ENCODE measurements at places on chromosomes 1 and 21. TPM values are rescaled to one million over a fixed set of nuclear protein-coding genes. Genes with fewer than 3 reads are reported as not detected.

The C1QA gene
- not detected for total RNA-seq

The RIMKLA gene
- total RNA-seq = 2.9 TPM

The LCE1D gene
- total RNA-seq = not detected

The IARS2 gene
- total RNA-seq = 55.5 TPM

The LAMB3 gene
- total RNA-seq = 4.4 TPM

The ETV3L gene
- not detected for total RNA-seq

The CDCP2 gene
- total RNA-seq = not detected

The CAPN8 gene
- not detected for total RNA-seq

The ASTN1 gene
- not detected for total RNA-seq

- no peak for DNase-seq
Measured at GRCh38 chr1:111063595-111063994, 76.3 kb downstream of the DRAM2 start.

- DNase-seq = no peak
Measured at GRCh38 chr1:3729594-3730542, 22.4 kb upstream of the CCDC27 start.

DNA sequence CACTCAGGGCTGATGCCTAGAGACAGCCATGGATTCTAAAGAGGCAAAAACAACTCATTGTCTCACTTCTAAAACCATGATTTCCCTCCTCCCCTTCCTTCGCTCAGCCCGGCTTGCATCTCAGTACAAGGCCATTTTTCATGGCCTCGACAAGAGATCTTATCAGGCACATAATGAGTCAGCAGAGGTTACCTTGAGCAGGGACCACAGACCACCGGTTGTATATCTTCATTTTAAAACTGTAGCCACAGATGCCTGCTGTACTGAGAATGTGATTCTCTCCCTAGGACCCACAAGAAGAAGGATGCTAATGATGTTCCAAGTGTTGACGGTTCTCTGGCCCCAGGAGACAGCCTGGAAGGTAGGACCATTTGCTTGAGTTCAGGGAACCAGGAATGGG, 331.9 kb downstream of the AJAP1 start:
- DNase-seq = no peak

DNA sequence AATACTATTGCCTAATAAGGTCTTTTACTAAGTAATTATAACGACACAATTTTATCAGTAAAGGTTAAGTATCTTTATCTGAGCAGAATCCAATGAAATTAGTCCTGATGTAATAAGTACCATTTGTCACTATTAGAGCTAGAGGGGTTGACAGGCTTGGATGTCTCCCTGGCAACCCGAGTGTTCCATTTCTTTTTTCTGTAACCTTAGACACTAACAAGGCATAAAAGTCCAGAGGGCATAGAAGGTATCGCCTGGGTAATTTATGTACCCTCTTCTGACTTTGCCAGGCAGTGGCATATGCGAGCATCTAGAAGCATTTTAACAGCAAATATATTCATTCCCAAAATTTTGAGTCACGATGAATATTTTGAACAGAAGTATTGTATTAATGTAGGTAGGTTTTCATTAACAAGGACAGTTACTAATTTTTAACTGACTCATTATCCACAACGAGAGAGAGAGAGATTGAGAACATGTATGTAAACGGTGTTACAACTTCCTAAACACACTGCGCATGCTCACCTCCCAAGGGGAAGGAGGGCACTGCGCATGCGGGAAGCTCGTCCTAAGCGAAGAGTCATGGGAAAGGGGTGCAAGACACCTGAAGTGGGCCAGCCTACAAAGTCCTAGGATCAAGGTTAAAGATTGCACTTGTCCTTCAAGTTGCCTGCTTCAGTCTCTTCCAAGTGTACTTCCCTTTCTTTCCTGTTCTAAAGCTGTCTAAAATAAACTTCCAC, 423.9 kb downstream of the DSCAM start:
- DNase-seq = no peak

DNA sequence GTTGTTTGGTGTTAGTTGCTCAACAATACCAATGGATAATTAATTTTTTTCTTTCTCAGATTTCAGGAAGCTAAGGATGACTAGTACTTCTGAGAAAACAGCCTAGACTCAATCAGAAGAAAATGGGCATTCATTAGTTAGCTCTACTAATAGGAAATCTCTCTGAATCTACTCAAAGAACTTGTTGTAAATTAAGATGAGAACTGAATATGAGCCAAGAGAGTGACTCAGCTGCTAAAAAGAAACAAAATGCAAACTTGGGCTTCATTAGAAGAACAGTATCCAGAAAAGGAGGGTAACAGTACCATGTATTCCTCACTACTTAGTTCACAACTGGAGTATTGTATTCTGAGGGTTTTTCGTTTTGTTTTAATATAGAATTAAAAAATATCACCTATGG, 12.5 kb downstream of the FOXJ3 start:
- DNase-seq = no peak

- DNase-seq = no peak
Measured at GRCh38 chr1:180973369-180973768, 49.3 kb downstream of the STX6 start.

DNA sequence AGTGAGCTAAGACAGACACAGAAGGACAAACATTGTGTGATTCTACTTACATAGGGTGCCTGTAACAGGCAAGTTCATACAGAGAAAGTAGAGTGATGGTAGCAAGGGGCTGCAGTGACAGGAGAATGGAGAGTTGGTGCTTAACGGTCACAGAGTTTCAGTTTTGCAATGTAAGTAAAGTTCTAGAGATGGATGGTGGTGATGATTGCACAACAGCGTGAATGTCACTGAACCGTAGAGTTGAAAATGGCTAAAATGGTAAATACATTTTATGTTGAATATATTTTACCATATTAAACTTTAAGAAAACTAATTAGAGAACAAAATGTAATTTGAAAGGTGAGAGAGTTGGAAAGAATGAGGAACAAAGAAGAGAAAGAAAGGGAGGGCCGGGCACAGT, 8.7 kb downstream of the CFAP107 start:
- no peak for DNase-seq

GRCh38 chr1:89114662-89115061, 11.3 kb downstream of the GBP2 start:
- no peak for DNase-seq

DNA sequence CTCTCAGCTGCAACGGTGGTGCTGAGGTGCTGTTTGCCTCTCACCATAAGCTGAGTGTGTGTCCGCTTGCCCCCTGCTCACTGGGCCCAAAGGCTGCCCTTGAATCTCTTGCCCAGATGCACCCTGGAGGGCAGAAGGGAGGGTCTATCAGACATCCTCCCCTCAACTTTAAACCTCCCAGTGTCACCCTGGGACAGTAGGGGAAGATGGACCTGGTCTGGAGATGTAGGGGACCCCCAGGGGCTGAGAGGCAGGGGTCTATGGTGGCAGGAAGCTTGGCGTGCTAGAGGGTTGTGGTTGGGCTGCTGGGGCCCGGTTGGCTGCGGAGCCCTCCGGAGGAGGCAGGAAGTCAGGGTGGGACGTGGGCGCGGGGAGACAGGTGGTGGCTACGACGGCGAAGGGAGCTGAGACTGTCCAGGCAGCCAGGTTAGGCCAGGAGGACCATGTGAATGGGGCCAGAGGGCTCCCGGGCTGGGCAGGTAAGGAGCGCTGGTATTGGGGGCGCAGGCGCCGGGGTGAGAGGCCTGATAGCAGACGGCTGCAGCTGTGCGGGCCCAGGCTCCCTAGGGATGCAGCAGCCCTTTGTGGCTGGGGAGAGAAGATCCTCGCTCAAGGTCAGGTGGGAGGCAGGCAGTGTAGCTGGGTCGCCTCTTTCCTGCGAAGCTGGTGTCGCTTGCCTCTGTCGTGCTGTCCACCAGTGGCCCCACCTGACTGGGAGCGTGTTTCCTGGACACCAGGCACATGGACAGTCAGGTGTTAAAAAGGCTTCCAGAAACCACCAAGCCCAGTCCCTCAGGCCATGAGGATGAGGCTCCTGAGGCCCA, at the start of gene LCK:
LCK (plus strand) TSS at position 373 of the 824 bp plus-strand sequence. CDS start 23,065 bp downstream, outside the sequence.
- peak; percentile 77 for DNase-seq

DNA sequence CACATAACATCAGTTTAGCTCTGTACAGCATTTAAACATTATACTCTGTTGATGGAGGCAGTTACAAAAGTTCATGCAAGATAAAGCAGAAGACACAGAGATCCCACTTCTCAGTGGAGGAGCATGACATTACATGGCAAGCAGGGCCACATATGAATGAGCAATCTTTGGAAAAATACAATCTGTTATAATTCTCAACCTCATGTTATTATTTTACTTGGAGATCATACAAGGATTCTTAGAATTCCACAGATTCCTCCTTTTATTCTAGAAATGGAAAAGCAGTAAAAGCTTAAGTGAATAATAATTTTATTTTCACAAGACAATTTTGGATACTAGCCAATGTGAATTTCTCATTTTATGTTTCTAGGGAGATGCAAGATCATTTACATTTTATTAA, 66.6 kb downstream of the IFI44 start:
- DNase-seq = no peak

GRCh38 chr1:202315576-202316168, 26.1 kb downstream of the UBE2T start:
- DNase-seq = peak; percentile 80

GRCh38 chr1:117106478-117106877, 15.1 kb downstream of the TRIM45 start:
- DNase-seq = no peak

GRCh38 chr1:37448691-37449417, 25.5 kb upstream of the ZC3H12A start:
- DNase-seq = no peak

DNA sequence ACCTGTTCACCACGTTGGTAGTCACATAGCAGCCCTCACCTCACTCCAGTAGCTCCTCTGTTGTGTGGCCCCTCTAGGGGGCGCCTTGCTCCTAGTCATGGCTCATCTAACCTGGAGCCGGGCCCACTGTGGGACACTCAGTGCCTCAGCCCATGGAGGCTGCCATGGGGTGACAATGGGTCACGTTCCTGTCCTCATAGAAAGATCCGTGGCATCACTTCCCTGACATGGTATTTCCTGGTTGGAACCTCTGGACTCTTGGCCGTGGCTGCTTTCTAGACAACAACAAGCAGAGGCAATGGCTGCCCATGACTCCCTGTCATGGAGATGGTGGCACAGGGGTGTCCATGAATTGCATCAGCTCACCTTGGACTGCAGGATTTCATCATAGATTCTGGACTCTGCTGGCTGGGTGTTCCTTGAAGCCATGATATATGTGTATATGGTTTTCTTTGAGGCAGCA, 27.5 kb upstream of the SLAMF6 start:
- DNase-seq = peak; percentile 62

GRCh38 chr1:110962892-110963690, 631 bp downstream of the LRIF1 start:
- DNase-seq = peak; percentile 68

- DNase-seq = no peak
Measured at GRCh38 chr1:70103770-70104169, 101.6 kb downstream of the LRRC40 start.

GRCh38 chr1:191582169-191582568, 576.1 kb upstream of the RGS18 start:
- DNase-seq = no peak

DNA sequence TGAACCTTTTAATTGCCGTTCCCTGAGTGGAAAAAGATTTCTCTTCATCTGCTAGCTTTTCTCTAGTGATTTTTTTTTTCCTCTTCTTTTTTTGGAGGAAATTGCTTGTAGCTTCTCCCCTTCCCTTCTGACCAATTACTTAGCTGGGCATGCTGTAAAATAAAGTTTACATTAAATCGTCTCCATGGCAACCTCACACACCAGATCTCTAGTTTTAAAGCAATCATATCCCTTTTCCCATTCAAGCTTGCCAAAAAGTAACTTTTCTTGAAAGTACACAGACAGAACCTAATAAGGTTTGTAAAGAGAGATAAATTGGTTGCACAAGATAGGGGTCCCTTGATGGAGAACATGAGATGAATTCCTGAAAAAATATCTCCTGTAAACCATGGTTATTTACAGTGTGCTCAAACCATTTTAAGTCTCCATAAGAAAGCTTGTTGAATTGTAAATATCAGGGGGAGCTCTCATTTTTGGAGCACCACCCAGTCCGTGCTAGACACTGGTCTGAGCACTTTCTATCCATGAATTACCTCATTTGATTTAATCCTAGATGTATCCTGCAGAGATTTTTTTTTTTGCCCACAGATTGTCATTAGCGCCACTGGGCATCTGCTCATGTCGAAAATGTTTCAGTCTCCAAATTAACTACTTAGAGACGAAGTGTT, 32.6 kb upstream of the HTR1D start:
- DNase-seq = no peak

DNA sequence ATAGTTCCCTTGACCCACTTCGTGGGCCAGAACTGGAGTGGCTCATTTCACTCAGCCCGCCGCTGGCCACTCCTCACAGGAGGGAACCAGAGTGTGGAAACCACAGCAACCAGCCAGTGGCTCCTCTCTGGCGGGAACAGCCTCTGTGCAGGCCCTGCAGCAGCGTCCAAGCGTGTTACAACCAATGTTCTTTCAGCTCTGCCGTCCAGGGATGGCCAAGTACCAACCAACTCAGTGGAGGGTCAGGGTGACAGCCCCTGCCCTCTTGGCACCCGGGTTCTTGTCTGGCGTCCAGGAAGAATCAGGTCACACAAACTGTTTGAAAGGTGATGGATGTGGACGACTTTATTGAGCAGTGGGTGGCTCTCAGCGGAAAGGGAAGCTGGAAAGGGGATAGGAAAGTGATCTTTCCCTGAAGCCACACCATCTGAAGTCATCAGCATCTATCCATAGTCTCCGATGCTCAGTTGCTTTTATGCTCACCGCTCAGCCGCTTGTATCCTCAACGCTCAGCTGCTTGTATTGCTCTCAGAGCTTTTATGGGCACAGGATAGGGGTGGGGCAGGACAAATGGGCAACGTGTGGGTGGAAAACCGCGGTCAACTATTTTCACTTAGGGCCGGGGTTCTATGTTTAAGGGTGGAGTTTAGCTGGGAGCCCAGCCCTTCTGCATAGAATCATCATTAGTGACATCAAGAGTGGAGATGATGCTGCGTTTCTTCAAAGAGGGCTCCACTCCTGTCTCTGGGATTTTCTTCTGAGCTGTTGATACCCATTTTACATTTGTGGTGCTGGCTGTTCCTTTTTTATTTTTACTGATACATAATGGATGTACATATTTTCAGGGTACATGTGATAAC, 250.2 kb downstream of the RRAGC start:
- no peak for DNase-seq

GRCh38 chr21:28426545-28426944, 566.1 kb downstream of the LTN1 start:
- DNase-seq = no peak

DNA sequence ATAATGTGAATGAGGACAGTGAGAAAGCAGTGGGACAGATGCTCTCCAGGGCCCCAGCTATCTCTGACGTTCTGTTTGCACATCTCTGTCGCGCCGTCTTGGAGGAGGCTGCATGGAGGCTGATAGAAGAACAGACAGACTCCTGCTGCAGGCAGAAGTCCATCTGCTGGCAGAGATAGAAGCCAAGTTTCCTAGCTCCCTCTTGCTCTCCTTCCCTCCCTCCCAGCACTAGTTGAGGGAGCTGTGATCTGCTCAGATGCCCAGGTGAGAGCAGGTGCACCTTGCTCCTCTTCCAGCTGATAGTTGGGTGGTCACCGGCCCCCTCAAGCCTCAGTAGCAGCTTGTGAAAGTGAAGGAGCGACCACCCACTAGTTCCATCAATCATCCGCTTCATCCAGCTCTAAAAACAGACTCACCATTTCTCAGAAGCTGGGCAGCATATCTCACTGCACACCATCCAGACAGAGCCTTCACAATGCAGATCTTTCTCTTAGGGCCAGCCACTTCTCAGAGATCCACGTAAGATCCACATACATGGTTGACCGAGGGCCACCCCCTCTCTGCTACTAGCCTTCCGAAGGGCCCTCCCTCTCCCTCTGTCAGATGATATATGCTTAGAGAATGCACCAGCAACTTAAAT, 12.9 kb downstream of the LRRN2 start:
- DNase-seq = no peak
